Hippocampal formation (tissue), 2 donors: ENCODE measurements at places on chromosomes 3 and 15.

DNA sequence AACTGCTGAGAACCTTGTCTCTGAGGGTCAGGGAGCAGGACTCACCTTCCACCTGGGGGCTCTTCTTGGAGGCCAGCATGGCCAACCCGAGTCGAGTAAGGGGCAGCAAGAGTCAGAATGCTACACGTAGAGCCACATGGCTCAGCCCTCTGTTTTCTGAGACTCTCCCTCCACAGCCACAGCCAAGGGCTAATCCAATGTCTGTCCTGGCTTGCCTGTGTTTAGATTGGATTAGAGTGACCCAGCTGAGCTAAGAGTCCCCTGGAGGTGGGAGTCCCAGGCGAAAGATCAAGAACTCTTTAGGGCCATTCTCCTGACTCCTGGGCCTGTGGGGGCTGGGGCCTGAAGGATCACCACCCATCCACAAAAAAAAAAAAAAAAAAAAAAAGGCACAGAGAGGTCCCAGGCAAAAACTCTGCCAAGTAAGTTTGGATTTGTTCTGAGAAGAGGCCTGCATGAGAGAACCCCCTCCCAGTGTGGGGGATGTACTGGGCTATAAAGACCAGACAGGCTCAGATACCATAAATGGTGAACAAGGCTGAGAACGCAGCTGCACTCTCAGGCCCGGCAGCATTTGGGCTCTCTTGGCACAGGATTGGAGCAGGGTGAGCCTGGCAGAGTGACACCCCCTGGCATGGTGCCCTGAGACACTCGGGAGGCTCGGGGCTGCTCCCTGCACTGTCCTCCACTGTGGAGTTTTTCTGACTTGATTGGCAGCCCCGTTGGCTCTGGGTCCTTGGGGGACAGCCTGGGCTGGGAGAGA lies 88.0 kb upstream of the OSBPL11 start:
- peak; percentile 42 for DNase-seq

- DNase-seq, result no peak
These were observed 546.8 kb upstream of the EPHA6 start for GRCh38 chr3:96267577-96267976.

DNA sequence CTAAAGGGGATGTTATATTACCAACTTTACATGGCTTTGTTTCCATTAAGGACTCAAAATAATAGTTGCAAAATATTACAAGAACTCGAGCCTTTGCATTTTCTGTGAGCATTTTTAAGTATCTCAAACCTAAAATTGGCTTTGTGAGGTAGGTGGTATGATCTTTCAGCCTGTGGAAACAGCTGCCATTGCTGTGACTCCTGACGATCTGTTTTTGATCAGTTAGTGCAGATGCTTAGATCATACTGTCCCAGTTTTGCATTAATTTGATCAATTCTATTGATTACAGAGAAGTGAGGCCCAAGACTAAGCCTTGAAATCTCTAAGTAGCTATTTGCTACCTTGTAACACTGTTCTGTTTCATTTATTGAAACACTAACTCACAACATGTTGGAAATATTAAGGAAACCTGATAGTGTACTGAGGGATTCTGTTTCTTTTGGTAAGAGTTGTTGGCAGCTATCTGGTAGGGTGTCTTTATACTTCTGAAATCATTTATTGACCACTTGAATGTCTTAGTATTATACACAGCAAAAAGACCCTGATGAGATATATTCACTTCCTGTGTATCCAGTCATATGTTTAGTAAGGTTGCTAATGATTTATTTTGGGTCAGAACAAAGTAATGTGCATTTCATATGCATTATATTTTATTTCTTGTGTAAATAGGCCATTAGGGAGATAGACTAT lies 14.8 kb downstream of the SKIL start:
- DNase-seq, result no peak

DNA sequence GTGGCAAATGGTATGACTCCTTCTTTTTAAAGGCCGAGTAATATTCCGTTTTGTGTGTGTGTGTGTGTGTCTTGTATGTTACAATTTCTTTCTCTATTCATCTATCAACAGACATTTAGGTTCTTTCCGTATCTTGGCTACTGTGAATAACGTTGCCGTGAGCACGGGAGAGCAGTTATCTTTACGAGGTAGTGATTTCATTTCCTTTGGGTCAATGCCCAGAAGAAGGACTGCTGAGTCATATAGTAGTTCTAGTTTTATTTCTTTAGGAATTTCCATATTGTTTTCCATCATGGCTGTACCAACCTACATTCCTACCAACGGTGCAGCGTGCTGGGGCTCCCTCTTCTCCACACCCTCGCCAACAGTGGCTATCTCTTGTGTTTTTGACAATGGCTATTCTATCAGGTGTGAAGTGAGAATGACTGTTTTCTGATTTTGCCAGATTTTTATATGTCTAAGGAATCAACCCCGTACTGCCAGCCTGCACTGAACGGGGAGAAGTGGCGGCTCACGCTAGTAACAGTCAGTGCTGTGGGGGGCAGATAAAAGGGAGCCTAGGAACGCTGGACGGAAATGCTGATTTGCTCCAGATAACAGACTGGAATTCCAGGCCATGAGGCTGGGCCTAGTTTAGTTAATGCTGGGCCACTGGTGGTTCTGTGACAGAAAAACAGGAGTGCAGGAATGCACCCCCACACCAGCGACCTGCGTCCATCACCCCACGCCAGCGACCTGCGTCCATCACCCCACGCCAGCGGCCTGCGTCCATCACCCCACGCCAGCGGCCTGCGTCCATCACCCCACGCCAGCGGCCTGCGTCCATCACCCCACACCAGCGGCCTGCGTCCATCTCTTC lies 168.1 kb downstream of the XXYLT1 start:
- no peak for DNase-seq

GRCh38 chr3:48280881-48281280 lies 40.0 kb downstream of the ZNF589 start:
- DNase-seq, result no peak

GRCh38 chr15:80619680-80620079 lies 75.4 kb upstream of the ABHD17C start:
- DNase-seq, result no peak

- DNase-seq, result no peak
These were observed 193.2 kb downstream of the MEX3B start for GRCh38 chr15:81852411-81853149.

GRCh38 chr3:133477487-133477886 lies 77.6 kb downstream of the BFSP2 start:
- no peak for DNase-seq

DNA sequence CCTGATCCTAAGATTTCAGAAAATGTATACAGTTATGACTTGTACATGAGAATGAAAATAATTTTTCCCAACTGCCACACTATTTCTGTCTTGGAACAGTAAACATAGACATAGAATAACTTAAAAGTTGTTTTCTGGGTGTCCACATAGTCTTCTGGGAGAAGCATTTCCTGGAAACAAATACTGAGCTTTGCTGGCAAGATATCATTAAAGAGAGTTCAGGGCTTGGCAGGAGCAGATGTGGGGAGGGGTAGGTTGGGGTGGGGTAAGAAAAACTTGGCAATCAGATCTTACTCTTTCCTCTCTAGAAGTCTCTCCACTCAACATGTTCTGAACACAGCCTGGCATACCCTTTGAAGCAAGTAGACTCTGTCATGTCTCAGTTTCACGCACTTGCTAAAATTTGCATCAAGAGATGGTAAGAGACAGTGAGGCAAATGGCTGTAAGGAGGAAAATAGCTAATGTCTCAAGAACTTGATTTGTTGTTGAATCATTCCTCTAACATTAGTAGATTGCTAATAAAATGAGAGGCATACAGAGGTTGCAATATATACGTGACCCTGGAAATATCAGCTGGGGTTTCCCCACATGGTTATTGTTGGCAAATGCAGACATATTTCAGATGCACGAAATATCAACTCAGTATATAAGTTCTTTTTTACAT lies 27.3 kb upstream of the ABI3BP start:
- no peak for DNase-seq

DNA sequence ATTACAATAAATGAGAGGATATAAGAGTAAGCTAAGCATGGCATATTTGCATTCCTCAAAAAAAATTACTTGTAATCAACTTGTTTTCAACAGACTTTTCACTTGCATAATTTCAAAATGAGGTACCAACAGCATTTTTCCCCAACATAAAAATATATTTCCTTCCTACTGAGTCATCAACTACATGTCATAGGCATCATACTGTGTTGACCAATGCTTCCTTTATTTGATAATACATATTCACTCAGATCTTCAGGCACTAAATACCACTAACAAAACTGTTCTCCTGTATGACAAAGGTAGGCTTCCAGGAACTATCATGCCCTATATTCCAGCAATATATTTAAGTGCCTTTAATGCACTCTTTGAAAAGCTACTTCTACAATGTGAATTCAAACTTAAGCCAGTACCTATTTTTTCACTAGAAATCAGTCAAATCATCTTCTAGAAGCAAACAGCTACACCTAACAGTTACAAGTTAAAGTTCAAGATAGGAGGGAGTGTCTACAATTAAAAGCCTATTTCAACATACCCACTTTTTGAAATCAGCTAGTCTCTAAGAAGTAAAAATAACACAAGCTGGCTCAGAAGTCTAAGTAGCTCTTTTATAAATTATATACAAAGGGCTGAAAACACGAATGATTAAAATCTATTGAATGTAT lies 11.3 kb downstream of the ADAM10 start:
- DNase-seq, result no peak

DNA sequence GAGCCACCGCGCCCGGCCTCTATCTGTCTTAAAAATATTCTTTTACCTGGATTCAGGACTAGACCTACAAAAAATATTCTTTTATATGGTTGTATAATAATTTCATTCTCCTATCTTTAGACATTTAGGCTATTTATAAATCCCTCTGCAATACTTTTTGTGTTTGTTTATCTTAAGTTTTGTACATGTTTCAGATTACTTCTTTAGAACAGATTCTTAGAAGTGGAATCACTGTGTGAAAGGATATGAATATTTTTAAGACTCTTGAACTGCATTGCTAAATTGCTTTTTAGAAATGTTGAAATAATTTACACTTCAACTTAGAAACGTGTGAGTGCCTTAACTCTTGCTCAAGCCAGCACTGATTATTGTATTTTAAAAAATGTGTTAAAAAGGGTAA lies 131.3 kb upstream of the PTX3 start:
- no peak for DNase-seq

DNA sequence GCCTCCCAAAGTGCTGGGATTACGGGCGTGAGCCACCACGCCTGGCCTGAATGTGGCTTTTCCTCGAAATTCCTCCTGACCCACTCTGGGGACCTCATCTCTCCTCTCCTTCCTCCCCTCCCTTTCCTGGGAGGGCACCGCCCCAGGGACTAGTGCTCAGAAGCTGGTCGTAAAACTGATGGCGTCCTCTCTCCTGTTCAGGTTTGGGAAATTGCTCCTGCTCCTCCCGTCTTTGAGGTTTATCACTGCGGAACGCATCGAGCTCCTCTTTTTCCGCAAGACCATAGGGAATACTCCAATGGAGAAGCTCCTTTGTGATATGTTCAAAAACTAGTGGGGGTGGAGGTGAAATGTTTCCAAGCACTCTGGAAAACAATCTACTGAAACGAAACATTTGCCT lies 7.0 kb downstream of the NR2E3 start:
- DNase-seq, result no peak

DNA sequence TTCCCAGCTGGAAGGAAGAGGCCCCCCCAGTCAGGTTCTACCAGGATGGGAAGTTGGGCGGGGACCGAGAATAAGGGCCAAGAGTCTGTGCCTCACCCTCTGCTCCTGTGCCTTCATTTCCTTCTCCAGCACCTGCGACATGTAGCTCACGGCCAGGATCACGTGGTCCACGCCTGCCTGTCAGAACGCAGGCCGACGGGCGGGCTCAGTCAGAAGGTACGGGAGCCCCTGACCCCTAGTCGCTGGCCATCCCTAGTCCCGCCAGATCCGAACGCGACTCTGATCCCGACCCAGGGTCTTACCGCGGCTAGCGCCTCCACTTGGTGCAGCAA lies 489 bp downstream of the GMPPB start:
- no peak for DNase-seq

DNA sequence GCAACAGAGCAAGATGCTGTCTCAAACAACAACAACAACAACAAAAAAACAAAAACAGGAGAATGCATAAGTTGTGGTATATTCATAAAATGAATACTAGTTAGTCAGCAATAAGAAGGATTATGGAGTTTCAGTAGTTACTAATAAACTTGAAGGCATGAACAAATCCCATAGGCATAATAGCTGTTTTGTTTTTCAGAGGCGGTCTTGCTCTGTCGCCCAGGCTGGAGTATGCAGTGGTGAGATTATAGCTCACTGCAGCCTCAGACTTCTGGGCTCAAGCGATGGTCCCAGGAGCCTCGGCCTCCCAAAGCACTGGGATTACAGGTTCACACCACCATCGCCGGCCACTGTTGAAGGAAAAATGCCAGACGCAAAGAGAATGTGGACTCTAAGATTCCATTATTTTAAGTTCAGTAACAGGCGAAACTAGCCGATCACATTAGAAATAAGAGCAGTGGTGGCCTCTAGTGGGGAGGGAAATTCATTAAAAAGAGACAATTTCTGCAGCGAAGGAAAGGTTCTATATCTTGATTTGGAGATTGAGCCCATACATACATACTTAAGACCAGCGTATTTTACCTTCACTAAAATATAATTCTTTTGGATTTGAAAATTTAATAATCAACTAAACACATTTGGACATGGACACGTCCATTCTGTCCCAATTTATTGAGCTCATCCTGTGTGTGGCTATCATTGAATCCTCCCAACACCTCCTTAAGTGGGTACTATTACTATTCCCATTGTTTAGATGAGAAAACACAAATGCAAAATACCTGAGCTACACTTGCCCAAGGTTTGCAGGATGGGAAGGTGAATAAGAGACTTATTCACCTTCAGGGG lies 27.4 kb upstream of the HDAC11 start:
- peak; percentile 94 for DNase-seq

GRCh38 chr3:31629054-31629453 lies 96.3 kb downstream of the STT3B start:
- no peak for DNase-seq

GRCh38 chr3:43434431-43434830 lies 148.1 kb downstream of the SNRK start:
- DNase-seq, result no peak

- DNase-seq, result peak; percentile 17
These were observed 352 bp downstream of the CHRD start for GRCh38 chr3:184380185-184380626.

DNA sequence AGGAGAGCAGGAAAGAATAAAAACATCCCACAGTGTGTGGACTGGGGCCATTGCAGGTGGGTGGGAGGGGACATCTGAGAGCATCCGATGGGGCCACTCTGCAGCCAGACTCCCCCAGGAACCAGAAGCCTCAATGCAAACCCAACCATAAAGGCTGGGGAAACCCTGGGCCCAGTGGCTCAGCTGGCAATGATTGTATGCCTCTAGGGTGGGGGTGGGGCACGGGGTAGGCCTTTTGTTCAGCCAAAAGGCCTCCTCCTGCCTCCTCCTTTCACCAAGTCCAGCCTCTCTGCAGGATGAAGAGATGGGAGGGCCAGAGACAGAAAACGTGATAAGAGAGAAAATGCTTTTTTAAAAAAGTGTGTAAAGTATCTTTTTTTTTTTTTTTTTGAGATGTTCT lies 45.5 kb upstream of the HERC1 start:
- DNase-seq, result no peak

DNA sequence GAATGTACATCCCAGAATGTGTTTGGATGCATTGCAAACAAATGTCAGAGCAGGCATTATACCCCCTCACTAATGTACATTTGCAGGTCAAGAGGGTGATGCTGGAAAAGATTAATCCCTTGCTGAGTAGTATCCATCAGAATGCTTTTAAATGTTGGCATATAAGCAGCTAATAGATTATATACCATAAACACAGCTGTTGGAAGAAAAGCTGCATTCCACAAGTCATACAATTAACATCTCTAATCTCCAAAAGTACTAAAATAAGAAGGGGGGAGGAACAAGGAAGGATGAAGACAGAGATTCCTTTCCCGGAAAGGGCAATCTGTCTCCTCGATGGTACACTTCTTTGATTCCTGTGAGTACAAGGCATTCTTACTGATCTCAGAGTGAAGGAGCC lies 445.7 kb upstream of the CDIN1 start:
- no peak for DNase-seq
